ENCODE measurements at places on chromosomes 1 and 21.

DNA sequence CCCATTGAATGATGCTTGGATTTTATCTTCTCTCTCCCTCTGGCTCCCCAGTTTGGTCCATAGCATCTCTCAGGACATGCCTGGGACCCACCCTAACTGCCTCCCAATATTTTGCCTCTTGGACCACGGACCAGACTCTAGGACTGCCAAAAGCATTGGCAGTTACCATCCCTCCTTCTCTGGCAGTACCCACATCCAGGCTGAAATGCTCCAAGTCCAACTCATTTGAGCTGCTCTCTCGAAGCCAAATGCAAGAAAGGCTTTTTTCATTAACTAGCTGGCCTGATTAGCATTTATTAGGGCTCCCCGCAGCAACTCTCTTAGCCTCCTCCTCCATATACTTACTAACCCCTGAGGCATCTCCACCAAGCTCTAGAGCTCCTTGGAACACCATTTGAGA is 140.0 kb upstream of the GRIK3 start:
- no peak for DNase-seq

DNA sequence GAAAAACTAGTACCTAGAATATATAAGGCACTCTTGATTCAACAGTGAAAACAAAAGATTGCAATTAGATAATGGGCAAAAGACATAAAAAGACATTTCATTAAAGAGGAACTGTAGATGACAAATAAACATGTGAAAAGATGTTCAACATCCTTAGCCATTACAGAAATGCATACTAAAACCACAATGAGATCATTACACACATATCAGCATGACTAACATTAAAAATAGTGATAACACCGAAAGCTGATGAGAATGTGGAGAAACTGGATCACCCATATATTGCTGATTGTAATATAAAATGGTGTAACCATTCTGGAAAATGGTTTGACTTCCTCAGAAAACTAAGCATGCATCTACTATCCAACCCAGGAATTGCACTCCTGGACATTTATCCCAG is 340.3 kb downstream of the SEC16B start:
- DNase-seq = no peak

DNA sequence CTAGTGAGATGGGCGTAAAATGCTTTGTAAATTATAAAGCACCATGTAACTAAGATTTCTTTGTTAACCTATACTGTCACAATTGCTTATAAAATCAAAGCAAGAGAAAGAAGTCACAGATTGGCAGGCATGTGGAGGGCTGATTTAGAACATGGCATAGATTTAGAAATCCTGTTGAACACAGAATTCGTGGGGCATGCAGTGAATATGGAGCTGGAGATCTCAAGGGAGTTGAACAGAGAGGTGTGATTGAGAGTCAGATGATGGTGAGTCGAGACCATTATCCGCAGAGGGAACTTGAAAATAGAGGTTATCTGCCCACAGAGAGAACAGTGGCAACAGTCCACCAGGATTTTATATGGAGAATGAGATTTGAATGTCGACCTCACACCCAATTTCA is 27.6 kb downstream of the PBX1 start:
- DNase-seq = no peak

DNA sequence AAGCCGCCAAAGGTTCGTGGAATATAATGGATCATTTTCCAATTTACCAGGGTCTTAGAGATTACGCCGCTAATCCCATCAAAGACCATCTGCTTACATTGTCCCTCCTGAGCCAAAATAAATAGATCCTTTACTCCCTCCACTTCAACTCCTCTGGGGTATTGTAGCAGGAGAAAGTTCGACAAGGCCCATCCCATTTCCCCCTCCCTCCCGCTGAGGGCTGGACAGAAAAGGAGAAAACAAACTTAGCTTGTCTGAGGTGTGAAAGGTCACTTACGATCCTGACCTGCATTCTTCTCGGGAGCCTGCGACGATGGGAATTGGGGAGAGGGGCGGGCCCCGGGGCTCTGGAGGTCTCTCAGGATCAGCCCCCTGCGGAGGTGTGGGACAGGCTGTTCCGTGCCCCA is 60.8 kb downstream of the MEF2D start:
- no peak for DNase-seq

DNA sequence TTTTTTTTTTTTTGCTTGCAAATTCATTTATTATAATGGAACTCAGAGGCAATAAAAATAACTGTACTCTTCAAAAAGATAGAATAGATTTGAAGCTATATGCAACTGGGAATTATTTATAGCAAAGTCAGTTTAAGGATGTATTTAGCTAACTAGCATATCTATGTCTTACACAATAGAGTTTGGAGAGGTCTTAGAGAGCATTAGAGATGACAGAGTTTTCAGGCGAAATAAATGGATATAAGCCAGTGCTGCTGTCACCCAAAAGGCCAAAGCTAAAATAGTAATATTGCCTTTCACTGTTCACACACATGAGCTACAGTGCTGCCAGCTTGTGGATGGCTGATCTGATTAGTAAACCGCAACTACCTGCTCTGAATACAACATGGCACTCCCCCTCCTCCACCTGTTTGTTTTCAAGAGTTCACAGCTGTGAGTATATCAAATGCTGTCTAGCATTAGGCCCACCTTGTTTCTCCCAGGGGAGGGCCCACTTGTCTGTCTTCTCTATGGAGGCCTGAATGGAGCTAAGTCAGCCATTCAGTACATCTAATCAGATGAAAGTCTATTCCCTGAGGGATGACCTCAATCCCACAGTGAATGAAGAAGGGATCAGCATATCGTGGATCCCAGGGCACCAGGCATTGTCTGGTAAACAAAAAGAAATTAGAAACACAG is 25.2 kb upstream of the SSX2IP start:
- DNase-seq = no peak

- DNase-seq = no peak
Measured at GRCh38 chr1:29488794-29489311, 252.5 kb downstream of the PTPRU start.

DNA sequence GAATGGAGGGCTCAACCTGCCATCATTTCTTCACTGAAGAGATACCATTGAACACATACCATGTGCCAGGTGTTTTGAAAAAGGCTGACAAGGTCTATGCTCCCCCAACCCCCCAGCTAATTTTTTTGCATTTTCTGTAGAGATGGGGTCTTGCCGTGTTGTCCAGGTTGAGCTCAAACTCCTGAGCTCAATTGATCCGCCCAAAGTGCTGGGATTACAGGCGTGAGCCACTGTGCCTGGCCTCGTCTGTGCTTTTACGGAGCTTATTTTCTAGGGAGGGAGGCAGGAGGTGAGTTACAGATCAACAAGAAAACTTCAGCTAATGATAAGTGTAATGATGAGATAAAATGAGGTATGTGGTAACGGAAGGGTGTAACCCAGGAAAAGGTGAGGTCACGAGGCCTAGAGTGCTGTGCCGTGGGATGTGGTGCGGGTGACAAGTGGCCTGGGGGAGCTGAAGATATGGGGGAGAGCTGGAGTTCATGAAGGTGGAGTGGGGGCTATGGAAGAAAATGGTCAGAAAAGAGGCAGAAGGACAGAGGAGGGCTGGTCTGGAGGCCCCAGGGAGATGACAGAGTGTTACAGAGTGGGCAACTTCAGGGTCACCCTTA is 28.2 kb downstream of the FAAH start:
- DNase-seq = no peak

- DNase-seq = no peak
Measured at GRCh38 chr1:239886266-239886665, 205.4 kb upstream of the FMN2 start.

GRCh38 chr1:214496126-214496525 is 55.3 kb downstream of the PTPN14 start:
- DNase-seq = no peak

- DNase-seq = no peak
Measured at GRCh38 chr1:43464681-43465504, 11.2 kb upstream of the HYI start.

DNA sequence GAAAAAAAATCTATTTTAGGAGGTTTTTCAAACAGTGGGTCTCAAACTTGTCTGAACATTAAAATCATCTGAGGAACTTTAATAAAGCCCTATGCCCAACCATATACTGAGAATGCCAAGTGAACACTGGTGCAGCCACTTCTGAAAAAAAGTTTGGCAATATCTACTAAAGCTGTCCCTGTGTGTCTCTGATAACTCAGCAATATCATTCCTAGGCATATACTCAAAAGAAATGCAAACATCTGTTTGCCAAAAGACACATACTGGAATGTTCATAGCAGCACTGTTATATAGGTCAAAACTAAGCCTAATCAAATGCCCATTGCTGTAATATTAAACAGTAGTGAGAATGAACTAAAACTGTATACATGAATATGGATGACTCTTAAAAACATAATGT is 74.2 kb upstream of the RGS4 start:
- no peak for DNase-seq

All from heart left ventricle (tissue), 16 donors.